ENCODE measurements at places on chromosomes 13 and 19. TPM values are rescaled to one million over a fixed set of nuclear protein-coding genes. Genes with fewer than 3 reads are reported as not detected.

DNA sequence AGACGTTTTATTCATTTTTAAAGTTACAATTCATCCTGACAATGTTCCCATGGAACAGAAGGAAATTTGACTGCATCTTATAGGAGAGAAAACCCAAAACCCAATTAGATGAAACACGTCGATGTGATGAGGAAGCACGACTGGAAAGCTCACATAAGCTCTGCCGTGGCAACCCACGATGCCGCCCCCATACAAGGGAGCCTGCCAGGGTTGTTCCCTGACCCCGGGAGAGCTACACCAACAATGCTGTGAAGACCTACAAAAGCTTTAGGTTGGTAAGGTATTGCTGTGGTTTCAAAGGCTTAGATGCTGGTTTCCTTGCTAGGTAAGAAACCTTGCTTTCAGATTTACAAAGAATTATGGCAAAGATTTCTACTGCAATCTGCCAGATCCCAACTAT, 393.1 kb downstream of the KLF12 start:
- no peak for DNase-seq

Gene SPTBN4
- 1.7 TPM for polyA plus RNA-seq

- no peak for DNase-seq
Measured at GRCh38 chr13:88461272-88462009, 790.3 kb downstream of the SLITRK5 start.

Gene IL12RB1
- polyA plus RNA-seq, result 0.46 TPM

- no peak for DNase-seq
Measured at GRCh38 chr19:33064458-33064791, 263 bp downstream of the RHPN2 start.
